NCI-H446 treated with DMSO at 0.1 percent for 48 hours (cell line): ENCODE measurements at places on chromosomes 16 and 17.
A peak's percentile ranks its signal among the peaks of the same experiment; 100 is the strongest.

DNA sequence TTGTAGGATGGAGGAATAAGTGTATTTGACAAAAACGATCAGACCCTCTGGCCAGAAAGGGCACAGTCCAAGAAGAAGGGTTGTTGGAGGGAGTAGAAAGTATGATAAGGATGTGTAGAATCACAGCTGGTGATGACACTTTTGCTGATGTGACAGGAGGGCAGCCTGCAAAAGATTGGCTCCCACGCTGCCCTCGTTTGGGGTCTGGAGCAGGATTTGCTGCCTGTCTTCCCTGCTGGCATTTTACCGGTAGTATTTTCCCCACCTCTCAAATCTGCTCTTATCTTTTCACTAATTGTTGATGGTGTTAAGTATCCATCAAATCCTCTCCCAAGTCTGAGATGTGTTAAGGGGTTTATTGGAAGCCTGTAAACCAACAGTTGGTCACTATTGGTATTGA, 208.8 kb downstream of the CCDC182 start:
- no peak for DNase-seq

DNA sequence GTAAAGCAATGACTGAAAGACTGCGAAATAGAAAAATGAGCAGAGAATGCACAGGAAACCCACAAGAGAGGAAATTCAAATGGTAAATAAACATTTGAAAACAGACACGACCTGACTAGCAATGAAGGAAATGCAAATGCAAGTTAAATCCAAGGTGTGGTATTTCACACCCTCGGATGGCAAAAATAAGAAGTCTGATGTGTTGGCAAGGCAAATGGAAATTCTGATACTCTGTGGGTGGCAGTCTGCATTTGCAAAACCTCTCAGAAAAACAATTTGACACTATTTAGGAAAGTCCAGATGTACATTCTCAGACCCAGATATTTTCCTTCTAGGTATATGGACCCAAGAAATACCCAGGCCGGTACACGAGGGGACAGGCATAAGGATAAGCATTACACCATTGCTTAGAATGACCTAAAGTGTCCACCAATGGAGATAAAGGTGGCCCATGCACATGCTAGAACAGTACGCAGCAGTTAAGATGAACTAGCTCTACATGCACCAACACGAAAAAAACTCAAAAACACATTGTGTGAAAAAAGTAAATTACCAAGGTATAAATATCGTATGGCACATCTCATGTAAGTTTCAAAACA, 116.7 kb downstream of the GAS7 start:
- DNase-seq, result no peak

GRCh38 chr16:9371713-9372448, 280.4 kb downstream of the HAPSTR1 start:
- DNase-seq, result no peak

DNA sequence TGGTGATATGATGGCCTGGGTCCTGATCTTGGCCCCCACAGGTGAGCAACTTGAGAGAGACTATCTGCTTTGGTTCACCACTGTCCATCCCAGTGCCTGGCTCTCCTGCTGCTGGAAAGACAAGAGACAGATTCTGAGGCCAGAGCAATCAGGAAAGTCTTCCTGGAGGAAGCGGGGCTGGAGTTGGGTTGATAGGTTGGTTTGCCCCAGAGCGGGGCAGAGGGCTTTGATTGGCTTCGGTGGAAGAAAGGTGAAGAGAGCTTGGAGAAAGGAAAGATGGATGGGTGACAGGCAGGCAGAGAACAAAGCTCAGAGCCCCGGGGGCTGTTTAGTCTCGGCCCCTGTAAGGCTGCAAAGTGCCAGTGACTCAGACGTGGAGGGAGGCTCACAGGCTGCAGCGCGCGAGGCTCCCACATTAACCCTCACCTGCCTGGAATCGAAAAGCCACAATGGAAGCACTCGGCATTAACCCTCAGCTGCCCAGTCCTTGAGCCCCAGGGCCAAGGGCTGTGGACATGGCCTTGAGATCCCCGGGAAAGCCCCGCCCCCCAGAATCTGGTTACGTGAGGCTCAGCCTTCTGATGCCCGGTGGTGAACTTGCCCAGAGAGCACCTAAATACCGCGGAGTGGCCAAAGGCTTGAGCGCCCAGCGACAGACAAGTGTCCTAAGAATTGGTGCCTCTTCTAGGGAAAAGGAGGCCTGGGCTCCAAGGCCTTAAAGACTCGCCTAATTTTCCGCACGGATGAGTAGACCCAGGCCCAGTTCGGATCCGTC, 996 bp upstream of the CPNE2 start:
- no peak for DNase-seq

DNA sequence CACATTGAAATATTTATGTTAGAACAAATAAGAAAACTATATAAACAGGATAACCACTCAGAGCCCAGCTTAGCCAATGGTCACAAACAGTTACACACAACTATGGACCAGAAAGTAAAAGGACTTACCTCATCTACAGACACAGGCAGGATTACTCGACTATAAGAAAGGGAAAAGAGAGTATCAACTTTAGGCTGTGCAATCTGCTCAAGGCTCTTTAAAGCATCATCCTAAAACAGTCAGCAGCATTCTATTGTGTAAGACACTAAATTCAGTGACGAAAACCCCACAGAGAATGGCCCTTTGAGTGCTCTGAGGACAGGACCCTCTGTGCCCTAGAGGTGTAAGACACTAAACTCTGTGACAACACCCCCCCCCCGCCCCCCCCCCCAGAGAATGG, 4.2 kb downstream of the PITPNA start:
- no peak for DNase-seq

DNA sequence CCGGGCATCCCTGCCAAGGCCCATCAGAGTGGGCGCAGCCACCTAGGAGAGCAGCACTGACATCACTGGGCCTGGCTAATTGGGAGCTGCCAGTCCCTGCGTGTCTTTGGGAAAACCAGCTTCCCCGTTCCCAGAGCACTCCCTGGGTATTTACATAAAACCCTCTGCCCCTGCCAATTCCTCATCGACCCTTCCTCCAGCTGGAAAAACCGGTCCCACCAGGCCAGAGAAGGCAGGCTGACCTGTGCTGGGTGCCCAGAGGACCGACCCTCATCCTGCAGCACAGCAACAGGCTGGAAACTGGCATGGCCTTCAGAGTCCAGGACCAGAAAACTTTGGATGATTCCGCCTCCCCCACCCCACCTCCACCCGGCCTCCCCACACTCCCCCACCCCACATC, 8.2 kb upstream of the FOXN1 start:
- no peak for DNase-seq

DNA sequence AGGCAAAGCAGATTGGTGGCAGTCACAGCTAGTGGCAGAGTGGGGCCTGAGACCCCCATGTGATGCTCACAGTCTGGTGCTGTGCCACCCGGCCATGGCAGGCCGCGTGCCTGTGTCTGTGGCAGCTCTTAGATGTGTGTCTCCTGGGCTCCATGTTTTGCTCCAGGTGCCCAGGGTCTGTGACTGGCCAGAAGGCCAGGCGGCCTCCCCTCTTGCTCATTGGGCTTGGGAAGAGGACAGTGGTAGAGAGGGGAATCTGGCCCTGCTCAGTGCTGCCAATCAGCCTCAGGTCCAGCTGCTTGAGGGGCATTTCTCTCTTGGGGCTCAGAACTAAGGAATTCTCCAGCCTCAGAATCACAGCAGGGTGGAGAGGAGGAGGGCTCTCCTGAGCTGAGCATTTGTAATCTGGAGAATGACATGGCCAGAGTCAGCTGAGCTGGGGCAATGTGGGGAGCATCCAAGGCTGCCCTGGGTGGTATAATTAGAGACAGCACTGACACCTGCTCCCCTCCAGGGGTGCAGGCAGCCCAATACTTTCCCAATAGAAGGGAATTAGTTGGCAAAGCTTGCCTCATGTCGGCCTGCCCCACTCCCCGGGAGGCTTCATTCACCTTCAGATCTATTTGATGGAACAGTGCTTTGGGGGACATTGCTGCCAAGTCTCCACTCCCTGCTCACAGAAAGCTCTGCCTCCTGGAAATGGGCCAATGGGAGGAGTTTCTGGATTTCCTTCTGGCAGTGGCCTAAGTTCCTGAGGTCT, 2.7 kb upstream of the LASP1NB start:
- peak; percentile 66 for DNase-seq

DNA sequence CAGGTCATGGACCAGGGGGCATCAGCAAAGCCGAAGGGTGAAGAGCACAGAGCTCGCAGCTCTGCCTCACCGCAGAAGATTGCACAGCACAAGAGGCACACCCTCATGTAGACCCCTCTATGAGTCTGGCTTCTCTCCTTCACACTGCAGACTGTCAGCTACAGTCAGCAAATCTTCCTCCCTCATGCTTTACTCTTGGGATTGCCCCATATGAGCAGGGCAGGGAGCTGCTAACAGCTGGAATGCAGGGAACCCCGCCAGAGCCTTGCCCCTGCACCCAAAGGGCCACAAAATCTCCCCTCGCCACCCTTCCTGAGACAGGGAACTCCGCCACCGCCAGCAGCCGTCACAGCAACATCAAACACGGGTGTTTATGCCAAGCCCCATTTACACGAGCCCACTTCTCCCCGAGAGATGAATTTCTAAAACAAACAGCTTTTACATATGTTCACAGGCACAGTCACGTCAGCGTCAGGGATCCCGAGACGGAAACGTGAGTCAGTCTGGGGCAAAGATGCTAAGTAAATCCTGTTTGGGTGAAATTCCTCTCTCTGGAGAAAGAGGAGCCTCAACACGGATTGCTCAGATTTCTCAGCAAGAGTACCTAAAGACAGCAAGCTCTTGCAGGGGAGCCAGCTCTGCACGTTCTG, 121.9 kb downstream of the CDYL2 start:
- no peak for DNase-seq

- DNase-seq, result no peak
Observed at GRCh38 chr17:1959871-1960544, 65.1 kb downstream of the RTN4RL1 start.

DNA sequence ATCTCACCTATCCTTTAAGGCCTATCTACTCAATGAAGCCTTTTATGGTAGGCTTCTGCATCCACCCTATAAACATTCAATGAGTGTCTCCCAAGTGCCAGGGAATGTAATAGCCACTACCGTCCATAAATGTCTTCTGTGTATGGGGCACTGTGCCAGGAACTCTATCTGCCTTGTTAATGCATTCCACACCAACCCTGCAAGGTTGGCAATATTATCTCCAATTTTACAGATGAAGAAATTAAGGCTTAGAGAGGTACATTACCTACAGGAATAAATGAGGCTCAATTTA, 20.0 kb downstream of the MAP3K14 start:
- DNase-seq, result no peak

DNA sequence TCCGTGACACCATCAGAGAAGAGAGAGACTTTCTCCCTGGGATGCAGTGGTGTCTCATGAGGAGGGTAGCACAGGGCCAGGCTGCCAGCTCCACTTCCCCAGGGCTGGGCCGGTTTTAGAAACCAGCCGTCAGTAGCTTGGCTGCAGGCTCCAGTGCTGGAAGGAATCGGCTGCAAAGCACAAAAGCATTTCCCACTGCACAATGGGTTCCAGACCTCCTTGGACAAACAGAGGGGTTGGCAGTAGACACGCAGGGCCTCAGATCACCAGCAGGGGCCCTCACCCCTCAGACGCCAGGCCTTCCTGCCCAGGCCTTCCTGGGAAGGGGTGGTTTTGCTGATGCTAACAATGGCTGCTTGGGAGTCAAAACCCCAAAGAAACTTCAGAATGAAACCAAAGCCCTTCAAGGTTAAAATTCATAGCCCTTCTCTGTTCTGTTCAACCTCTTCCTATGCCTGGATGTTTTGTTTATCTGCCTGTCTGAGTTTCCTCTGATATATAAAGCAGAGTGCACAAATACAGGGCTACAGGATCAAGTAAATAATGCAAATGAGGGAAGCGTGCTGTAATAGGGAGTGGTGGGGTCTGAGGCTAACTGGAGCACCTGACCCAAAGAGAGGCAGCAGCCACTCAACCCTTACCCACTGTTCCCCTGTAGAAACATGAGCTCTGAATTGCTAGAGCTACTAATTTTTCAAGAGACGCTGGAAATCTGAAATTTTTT, 26.2 kb downstream of the TEKT5 start:
- DNase-seq, result no peak

- DNase-seq, result no peak
Observed at GRCh38 chr16:15846510-15846909, 10.3 kb downstream of the MYH11 start.

GRCh38 chr17:59510611-59511010, 54.8 kb upstream of the DHX40 start:
- DNase-seq, result no peak

- DNase-seq, result no peak
Observed at GRCh38 chr17:22512506-22512905, 820.2 kb downstream of the KCNJ18 start.

GRCh38 chr17:62750631-62751051, 57.5 kb downstream of the MARCHF10 start:
- DNase-seq, result peak; percentile 92

- peak; percentile 30 for DNase-seq
Observed at GRCh38 chr16:77807-78443, at the start of gene MPG. MPG (plus strand) TSS chr16:78225; CDS start chr16:78310, 85 bp downstream.

DNA sequence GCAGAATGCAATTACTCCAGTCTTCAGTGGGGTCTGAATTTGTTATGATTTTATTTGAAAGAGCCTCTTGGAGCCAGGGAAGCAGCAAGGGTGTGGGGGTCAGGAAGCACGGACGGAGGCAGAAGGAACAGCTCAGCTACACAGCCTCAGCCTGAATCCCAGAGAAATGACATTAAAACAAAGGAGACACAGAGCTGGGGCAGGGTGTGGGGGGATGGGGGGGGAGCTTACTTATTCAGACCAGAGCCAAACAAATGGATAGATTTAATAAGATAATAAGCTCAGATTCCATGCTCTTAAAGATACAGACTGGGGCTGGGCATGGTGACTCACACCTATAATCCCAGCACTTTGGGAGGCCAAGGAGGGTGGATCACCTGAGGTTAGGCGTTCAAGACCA, 195.3 kb downstream of the ZNF423 start:
- no peak for DNase-seq

GRCh38 chr16:51994597-51994996, 552.3 kb downstream of the TOX3 start:
- DNase-seq, result no peak

DNA sequence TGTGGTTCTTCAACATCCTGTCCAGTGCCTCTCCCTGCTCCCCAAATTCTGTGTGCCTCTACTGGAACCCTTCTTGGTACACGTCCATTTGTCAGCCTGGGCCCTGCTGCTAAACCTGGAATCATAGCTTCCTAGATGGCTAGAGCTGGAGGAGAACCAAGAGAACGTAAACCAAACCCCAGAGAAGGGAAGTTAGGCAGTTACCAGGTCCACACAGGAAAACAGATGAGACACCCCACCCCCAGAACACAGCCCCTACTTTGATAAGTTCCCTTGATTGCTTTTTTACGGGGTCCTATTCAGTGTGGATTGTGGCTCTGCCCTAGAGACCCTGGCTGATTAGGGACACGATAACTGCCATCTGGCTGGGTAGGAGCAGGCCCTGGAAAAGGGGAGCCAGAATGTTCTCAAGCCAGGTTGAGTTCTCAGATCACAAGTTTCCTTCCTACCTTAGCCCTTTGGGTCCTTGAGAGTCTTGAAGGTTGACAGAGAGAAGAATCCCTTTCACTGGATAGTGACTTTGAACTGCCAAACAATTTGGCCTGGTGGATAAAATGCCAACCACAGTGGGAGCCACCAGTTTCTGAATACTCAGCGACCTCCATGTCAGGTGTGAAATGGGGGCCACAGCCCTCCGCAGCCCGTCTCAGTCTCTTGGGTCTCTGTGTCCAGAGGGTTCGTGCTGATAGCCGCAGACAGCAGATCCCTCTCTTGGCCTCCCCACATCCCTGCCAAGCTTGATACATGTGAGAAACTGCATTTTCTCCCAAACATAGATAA, 7.9 kb downstream of the TBX4 start:
- DNase-seq, result no peak
